ENCODE measurements at places on chromosomes 4 and X.
A peak's percentile ranks its signal among the peaks of the same experiment; 100 is the strongest.

GRCh38 chr4:4311193-4311592 is 21.1 kb downstream of the ZBTB49 start:
- DNase-seq = no peak

- no peak for DNase-seq
Measured at GRCh38 chr4:26619784-26620183, 35.9 kb downstream of the TBC1D19 start.

GRCh38 chr4:78477276-78477675 is 74.3 kb upstream of the ANXA3 start:
- no peak for DNase-seq

DNA sequence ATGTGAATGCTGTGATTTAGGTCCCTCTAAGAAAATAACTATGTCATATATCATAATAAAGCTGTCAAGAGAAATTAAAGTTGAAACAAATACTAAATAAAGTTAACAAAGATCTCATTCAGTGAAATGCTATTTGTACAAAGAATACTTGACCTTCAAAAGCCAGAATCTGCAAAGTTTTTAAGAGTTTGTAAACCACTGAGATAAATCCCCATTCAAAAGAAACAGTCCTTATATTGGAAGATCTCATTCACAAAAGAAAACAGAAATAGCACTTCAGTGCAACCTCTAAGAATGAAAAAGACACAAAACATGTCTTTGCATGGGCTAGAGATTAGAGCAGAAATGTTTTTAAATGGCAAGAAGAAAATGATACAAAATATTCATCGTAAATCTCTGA is 149.1 kb upstream of the USP38 start:
- DNase-seq = no peak

GRCh38 chrX:55451141-55451540 is 786 bp upstream of the MAGEH1 start:
- DNase-seq = no peak

GRCh38 chr4:149549911-149550310 is 265.7 kb downstream of the IQCM start:
- no peak for DNase-seq

- DNase-seq = no peak
Measured at GRCh38 chr4:170243662-170244288, 154.0 kb upstream of the AADAT start.

DNA sequence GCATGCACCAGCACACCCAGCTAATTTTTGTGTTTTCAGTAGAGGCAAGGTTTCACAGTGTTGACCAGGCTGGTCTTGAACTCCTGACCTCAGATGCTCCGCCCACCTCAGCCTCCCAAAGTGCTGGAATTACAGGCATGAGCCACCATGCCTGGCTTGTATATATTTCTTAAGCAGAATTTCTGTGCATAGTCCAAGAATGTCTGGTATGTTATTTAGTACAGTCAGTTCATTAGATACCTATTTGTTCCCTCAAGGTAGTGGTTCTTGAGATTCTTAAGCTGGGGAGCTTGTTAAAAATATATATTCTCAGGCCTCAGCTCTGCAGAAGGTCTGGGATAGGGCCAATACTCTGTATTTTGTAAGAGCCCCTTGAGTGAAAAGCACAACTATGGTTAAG is 4.6 kb upstream of the SERTM2 start:
- DNase-seq = no peak

DNA sequence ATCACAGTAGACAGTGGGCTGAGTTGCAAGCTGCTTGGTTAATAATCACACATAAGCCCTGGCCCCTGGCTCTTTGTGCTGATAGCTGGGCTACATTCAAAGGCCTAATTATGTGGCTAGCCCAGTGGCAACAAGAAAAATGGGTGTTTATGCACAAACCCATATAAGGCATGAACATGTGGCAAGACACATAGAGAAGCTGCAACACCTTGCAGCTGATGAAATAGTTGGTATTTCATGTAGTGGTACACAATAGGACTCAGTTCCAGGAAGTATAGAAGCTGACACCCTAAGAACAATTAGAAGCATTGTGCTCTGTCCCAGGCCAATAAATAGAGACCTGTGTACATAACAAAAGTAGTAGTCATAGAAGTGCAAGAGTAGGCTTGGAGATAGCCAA is 14.6 kb upstream of the ZNF630 start:
- DNase-seq = no peak

DNA sequence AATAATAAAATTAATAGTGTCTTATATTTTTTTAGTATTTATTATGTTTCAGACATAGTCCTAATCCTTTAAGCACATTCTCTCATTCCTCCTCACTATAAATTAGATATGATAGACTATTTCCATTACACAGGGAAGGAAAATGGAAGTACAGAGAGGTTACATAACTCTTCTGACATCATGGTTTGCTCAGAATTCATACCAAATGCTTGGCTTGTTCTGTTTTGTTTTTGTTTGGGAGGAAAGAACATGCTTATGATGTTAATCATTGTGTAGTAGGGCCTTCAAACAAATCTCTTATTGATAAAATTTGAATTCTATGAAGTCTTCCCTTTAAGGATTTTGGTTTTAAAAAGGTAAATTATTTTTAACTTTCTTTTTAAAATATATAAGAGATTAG is 59.5 kb downstream of the RXFP1 start:
- no peak for DNase-seq

DNA sequence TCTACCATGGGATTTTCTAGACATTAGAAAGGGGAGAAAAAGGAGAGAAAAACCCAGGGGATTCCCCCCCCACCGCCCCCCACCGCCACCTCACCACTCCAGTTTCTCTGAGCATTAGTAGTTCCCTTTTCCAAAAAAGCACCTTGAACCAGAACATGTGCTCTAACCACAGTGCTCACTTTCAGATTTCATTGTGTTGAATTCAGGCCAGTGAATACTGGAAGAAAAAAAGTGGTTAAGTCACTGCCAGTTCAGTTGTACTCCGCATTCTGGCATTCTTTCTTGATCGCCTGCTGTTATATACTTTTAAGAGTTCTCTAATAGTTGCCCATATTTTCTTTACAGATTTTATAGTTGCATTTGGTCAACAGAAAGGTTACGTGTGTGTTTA is 40.9 kb downstream of the JADE3 start:
- DNase-seq = no peak

GRCh38 chr4:77163641-77164040 is 6.6 kb downstream of the CCNG2 start:
- no peak for DNase-seq

- DNase-seq = no peak
Measured at GRCh38 chr4:187619319-187619718, 376.3 kb upstream of the ZFP42 start.

GRCh38 chr4:4712800-4713528 is 146.5 kb upstream of the MSX1 start:
- no peak for DNase-seq

- no peak for DNase-seq
Measured at GRCh38 chr4:6480534-6481088, 8.2 kb upstream of the PPP2R2C start.

- no peak for DNase-seq
Measured at GRCh38 chrX:49858341-49858740, 20.9 kb upstream of the USP27X start.

- DNase-seq = no peak
Measured at GRCh38 chrX:115561605-115562479, 868 bp downstream of the PLS3 start.

DNA sequence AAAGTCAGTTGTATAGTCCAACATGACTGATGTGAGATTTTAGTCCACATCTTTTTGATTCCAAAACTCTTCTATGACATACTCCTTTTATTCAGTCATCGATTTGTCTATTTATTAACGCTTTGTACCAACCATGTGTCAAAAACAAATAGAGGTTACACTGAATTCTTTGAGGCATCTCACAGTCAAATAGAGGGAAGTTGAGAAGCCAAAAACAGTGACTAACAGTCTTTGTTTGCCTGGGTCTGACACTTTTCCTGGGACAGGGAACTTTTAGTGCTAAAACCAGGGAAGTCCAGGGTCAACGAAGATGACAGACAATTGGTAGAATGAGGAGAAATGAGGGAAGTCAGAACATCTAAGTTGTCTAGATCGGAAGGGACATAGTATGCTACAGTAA is 169.9 kb upstream of the HS3ST1 start:
- DNase-seq = no peak

GRCh38 chr4:100014616-100015015 is 64.5 kb upstream of the H2AZ1 start:
- DNase-seq = no peak

- peak; percentile 15 for DNase-seq
Measured at GRCh38 chrX:119004920-119005524, 30.6 kb downstream of the LONRF3 start.

DNA sequence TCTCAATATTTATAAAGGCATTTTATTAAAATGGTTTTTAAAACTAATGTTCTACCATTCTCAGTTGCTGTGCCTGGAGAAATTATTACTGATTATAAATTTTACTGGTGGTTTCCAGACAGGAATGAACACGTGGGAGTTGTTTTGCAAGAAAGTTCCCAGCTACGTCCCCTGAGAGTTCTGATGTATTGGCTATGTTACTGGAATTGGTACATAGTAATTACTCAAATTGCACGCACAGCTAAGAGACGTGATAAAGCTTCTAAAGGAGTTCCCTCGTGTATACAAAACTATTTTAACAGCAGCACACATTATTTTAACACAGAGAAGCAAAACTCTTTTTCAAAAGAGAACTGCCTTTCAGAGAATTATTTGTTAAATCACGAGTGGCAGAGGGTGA is 292.2 kb downstream of the NLGN4X start:
- no peak for DNase-seq

- DNase-seq = no peak
Measured at GRCh38 chrX:105282077-105282476, 61.6 kb upstream of the TEX13A start.

DNA sequence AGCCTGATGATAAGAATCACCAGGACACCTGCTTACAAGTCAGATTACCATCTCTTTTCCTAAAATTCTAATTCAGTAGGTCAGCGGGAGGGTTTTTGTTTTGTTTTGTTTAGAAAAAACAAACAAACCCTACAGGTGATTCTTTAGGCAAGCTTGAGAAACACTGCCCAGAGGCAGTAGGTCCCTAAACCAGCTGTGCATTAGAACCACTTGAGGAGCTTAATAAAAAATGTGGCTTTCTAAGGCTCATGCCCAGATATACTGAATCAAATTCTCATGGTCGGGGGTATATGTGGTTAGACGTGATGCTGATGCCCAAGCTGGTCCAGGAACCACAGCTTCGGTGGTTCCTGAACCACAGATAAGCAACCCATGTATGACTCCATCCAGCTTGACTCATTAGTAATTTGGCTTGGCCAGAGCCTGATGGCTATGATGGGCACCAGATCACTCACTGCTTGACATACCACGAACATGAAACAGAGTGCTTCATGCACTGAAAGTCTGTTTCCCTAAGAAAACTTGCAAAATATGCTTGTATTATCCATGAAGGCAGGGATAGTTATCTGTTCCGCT is 338.1 kb upstream of the F9 start:
- DNase-seq = no peak

DNA sequence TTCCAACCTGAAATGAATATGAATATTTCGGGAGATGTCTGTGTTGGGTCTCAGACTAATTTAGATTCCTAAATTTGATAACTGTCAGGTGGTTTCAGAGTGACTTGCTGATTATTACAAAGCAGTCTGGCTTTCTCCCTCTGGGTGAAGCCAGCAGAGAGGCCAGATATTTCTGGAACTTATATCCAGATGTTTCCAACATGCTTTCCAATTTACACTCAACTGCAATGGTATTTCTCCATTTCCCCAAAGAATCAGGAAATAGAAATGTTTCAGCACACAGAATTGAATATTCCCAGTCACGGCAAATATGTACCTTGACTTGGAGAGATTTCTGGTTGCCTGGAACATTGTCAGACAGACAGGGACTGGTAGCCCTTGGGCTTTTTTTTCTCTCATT is 48.5 kb upstream of the EGFL6 start:
- DNase-seq = no peak

- no peak for DNase-seq
Measured at GRCh38 chr4:3402491-3403347, 39.0 kb upstream of the HGFAC start.

DNA sequence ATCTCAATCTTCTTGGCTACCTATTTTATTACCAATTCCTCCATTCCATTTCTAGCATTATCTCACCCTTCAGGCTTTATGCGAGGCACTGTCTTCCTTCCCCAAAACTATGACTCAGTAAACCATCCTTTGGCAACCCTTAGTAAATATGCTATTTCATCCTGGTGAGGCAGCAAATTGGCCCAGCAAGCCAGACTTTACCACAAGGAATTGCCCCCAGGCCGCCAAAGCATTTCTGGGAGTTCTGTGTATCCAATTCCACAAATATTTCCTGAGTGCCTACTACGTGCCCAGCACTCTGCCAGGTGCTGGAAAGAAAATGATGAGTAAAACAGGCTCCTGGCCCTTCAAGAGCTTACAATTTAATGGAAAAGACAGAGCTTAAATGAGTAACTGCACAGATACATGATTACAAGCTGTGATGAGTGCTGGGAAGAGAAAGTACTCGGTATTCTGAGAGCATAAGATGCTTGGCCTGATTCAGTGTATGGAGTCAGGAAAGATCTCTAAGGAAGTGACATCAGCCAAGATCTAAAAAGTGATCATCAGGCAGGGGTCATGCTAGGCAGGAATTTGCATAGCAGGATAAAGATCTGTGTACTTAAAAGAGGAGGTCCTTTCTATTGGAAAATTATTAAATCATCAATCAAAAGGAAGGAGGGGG is 193.8 kb downstream of the ADAMTS3 start:
- no peak for DNase-seq
